LNCaP clone FGC (cell line): ENCODE measurements at places on chromosomes 3 and 15.

DNA sequence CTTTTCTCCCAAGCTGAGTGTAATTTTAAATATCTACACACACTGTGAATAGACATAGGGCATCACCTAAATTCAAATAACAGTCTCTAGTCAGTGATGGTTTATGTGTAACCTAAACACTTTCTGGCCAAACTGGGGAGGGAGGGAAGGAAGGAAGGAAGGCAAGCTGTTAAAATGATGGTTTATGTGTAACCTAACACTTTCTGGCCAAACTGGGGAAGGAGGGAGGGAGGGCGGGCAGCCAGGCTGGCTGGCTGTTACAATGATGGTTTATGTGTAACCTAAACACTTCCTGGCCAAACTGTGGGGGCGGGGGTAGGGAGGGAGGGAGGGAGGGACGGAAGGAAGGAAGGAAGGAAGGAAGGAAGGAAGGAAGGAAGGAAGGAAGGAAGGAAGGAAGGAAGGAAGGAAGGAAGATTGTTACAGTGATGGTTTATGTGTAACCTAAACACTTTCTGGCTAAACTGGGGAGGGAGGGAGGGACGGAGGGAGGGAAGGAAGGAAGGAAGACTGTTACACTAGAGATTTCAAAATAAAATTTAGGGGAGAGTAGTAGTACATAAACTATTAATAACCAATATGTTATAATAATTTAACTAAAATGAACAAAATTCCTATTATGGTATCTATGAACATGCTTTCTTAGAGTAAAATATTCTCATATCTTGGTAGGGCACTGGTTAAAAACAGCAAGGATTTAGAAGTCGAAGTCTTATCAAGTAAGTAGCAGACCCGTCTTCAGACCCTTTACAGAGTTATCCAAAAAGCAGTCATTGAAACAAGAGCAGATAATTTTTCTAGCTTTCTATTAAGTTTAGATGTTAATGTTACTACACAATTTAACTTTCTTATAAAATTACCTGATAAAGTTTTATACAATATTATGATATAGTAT lies 148.1 kb downstream of the LMLN start:
- DNase-seq = no peak

- DNase-seq = no peak
Observed at GRCh38 chr3:25843332-25843731, 53.4 kb downstream of the OXSM start.

GRCh38 chr3:145326666-145327065 lies 834.3 kb downstream of the PLOD2 start:
- no peak for DNase-seq

GRCh38 chr3:65174713-65175112 lies 486.9 kb upstream of the ADAMTS9 start:
- no peak for DNase-seq

- DNase-seq = no peak
Observed at GRCh38 chr3:37283011-37283410, 108.6 kb upstream of the LRRFIP2 start.

- DNase-seq = no peak
Observed at GRCh38 chr3:38376098-38376816, 29.7 kb downstream of the XYLB start.

GRCh38 chr3:61730577-61731231 lies 169.3 kb downstream of the PTPRG start:
- no peak for DNase-seq

DNA sequence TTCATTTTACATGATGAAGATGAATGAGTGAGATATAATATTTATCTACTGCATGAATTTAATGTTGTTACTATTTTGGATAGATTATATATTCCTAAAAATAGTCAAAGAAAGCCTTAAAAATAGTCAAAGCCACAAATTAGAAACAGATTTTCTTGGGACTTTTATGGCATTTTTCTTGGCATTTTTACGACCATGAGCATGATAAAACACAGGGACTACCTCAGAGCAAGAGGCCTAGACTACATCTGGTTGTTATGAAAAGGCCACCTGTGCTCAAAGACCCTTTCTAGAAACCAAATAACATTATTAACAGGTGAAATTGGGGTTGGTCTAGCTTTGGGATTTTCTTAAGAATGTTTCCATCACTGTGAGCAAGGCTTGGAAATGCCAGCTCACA lies 281.0 kb downstream of the OXSM start:
- no peak for DNase-seq

DNA sequence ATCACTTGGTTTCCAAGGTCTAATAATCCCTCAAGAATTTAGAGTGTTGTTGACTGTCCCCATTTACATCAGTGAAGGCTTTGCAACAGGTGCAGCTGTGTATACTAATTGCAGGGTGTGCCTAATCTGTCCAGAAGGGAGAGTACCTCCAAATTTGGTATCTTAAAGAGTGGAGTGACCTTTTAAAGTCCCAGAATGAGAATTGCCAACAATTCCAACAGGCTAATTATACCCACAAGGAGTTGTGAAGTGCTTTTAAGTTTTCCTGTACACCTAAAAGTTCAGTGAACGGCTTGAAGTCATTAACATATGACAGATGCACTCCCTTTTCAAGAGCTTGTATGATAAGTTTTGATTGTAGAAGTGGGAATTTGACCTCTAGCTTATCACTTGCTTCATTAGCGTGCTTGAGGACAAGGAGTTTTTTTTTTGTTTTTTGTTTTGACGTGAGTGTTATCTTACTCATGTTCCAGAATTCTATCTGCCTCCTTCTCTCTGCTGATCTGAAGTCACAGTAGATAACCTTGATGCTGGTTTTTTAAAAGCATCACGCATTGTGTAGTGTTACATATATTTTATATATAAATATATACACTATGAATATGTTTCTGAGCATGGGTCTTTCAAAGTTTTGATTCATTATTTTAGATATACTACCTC lies 26.3 kb downstream of the CDIN1 start:
- no peak for DNase-seq

- DNase-seq = no peak
Observed at GRCh38 chr3:185764163-185764979, 60.5 kb downstream of the IGF2BP2 start.

GRCh38 chr3:131602011-131602779 lies 99.4 kb upstream of the MRPL3 start:
- peak; percentile 40 for DNase-seq

DNA sequence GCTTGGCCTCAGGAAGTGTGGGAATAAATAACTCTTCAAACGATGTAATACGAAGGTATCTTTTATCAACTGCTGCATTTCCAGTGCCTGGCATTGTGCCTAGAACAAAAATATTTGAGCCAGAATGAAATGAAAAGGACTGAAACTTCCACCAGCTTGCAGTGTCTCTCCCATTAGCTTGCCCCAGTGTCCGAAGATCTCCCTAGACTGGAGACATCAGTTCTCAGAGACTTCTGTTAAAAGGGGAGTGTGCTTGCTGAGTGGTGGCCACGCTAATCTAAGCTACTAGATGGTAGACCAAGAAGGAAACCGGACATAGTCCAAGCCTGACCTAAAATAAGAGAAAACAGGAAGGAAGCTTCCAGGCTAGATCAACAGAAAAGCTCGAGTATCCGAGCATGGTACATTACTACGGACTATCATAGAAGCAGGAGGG lies 28.6 kb downstream of the KCNAB1 start:
- DNase-seq = no peak

GRCh38 chr3:64759811-64760210 lies 72.0 kb upstream of the ADAMTS9 start:
- no peak for DNase-seq

DNA sequence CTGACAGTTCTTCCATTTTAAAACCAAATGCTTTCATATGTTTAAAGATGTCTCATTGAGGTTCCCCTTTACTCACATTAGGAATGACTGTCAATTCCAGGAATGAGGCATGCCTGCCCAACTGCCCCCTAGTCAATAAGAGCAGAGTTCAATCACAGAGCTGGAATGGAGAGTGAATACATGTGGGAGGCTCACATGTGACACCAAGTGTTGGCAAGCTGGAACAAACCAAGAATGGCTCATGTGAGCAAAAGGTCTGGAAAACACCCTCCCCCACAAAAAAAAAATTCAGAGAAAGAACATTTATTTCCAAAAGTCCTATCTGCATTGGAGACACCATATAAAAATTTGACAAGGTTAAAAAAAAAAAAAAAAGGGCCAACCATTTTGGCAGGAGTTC lies 3.7 kb downstream of the PBRM1 start:
- no peak for DNase-seq

DNA sequence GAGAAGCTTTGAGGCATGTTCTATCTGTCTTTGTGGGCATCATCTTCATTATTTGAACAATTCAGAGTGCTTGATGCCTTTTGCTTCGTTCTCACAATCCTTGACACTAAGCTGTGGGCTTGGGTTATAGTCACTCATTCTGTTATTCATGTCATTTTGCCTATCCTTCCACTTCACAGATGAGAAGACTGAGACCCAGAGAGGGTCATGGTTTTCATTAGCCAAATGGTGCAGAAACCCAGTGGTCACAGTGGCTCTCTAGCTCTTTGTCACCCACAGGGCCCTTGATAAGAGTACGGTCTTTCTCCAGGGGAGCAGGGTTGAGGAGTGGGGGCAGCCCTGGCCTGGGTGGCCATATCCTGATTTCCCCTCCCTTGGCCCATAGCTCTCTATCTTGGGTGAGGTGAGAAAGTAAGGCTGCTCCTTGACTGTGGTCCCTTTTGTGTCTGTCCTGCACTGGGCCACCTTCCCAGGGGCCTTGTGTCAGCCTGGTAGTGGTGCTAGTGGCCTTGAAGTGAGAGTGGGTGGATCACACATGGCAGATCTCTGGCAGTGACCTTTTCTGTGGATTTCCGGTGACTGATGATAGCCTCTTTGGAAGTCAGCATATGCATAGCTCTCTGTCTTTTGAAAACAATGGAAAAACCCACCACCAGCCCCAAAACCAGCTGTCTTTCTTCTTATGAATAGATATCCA lies 130.1 kb downstream of the IGF1R start:
- DNase-seq = no peak

- no peak for DNase-seq
Observed at GRCh38 chr3:156769721-156770654, 56.2 kb upstream of the LEKR1 start.

DNA sequence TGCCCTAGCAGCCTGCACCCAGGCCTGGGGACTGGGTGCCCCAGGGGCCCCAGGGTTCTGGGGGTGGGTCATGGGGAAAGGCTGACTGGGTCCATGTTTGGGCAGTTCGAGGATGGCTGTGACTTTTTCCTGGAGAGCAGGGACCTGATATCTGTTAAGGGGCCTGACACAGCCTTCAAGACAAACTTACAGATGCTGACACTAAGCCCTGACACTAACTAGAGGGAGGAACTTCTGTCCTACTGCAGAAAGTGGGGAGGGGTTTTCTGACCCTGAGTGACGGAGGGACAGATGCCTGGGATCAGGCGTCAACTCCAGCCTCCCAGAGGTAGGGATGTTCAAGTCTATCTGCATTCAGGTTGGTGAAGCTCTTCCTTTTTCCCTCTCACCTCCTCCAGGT lies 45.0 kb upstream of the SLC6A11 start:
- DNase-seq = no peak

DNA sequence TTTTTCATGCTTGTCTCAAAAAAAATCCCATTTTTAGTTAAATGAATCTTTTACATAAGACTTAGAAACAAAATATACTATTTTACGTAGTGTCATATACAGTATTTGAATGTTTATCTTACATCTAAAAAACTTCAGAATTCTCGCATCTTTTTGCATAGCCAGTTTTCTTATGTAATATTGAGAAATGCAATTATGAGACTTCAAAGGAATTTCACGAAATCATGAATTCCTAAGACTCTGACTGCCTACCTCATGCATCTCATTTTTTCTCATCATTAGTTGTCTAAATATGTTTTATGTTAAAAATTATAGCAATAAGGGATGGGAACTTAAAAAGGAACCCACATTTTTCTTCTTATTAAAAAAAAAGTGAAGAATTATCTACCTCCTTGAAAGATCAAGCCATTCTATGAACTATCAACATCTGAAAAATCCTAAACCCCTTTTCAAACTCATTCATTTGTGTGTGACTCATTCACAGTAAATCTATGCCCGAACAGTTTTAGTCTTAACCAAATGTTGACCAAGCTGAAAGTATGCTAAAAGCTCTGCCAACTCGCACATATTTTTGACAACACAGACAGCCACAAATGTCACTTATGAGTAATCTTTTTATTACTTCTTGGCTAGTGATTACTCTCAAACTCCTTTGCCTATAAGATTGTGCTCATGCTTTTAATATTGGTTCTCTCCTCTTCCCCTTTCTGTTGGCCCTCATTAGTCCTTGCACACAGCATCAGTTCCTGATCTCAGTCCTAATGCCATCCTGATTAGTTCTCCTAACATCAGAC lies 115.9 kb downstream of the DCLK3 start:
- DNase-seq = no peak

DNA sequence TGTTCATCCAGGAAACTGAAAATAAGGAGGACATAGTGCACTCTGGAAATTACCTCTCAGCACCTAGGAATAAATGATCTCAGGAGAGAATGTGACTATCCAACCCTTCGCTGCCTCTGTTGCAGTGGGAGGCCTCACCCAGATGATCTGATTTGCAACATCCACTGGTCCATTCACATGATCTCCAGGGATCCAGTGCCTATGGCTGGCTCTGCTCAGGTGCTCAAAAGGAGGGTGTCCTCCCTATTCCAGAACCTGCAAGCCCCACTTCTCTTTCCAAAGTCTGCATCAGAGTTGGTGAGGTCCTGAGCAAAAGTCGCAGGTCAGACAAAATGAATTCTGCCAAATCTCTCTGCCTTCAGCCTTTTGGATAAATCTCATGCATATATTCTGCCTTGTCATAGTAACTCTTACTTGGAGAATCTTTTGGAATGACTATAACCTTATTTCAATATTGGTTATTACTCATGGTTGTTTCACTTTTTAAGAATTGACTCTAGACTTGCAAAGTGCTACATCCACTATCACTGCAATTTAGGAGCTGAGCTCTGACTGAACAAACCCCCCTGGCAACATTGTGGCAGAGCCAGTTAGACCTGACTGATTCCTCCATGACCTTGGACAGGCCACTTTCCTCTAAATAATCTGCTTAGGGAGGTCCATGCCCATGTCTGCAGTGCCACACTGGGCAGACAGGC lies 295.1 kb downstream of the EPHB1 start:
- no peak for DNase-seq

GRCh38 chr3:41960826-41961750 lies 815 bp downstream of the ULK4 start:
- DNase-seq = no peak

DNA sequence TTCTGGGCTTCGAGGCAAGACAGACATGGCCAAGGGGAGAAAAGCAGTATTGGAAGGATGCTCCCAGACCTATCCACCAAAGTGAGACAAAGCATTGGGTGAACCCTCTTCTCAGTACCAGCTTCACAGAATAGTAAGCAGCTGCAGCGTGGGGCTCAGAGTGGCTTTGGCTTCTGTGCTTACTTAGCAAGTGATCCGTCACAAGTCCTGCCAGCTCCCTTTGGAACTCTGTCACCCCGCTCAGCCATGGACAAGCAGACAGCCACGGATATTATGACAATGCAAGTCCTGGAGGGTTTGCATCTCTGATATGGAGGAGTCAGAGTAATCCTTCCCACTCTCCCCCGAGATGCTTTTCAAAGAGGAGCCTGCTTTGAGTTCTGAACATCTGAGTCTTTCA lies 90.8 kb downstream of the SLCO3A1 start:
- DNase-seq = no peak

- DNase-seq = no peak
Observed at GRCh38 chr3:9292516-9292915, 43.1 kb upstream of the SRGAP3 start.

- DNase-seq = no peak
Observed at GRCh38 chr15:88428805-88429605, 38.2 kb downstream of the MRPL46 start.
